ENCODE measurements at places on chromosomes 7 and 10.
A peak's percentile ranks its signal among the peaks of the same experiment; 100 is the strongest.

- no peak for DNase-seq
These were observed 47.2 kb upstream of the MKI67 start for GRCh38 chr10:128173386-128173785.

DNA sequence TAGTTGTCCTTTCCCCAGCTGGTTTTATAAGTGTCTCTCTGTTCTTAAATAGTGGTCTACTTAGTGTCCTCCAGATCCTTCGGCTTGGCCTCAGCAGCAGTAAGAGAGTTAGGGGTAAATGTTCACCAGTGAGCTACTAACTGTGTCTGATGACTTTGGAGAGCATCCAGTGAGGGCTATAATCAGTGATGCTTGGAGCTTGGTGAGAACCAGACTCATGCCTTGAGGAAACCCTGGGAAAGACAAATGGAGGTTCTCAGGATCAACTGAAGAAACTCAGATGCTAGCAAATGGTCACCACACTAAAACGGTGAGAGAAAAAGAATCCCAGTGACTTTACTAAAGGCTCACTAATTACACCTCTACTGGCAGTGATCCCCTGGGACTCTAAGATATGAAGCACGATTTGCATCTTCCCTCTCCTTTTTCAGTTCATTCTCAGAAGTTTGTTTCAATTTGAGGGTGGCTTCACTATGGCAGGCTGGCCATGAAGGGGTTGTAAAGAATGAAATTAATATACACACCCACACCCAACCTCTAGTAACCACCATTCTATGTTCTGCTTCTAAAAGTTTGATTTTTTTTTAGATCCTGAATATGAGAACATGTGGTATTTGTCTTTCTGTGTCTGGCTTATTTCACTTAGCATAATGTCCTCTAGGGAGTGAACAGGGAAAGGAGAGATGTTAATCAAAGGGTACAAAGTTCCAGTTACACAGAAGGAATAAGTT, 177.9 kb downstream of the PDE1C start:
- DNase-seq, result no peak

DNA sequence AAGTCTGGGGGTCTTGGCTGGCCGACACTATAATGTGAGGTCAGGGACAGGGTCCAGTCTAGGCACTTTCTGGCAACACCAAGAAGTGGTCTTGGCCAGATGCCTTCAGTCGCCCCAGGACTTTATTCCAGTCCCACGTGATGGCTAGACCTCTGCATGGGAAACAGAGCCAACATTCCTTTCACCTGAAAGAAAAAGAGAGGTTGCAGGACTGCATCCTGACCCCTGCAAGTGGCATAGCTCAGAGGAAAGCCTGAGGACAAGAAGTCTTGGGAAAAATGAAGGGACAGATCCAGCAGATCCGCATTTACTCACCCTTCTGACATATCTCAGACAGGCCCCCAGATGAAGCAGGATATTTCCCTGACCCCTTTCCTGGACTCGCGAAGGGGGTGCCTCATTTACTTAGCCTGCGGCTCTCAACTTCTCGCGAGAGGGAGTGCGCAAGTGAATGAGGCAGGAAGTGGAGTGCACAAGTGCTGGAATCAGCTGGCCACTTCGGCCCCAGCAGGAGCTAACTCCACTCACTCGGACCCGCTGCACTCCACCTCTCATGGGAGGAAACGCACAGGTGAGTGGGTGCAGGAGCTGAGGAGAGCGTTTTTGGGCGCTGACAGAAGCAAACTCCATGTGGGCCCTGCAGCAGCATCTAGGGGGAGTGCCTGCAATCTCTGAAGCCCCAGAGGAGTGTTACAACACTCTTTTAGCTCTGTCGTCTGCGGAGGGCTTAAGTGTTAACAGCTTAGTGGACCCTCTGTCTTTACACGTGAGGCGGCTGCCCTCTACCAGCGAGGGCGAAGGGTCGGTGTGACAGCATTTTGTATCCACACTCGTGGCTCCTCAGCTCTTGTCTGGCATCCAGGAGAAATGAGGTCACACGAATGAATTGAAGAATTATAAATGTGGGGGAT, 916.2 kb upstream of the GHITM start:
- no peak for DNase-seq

DNA sequence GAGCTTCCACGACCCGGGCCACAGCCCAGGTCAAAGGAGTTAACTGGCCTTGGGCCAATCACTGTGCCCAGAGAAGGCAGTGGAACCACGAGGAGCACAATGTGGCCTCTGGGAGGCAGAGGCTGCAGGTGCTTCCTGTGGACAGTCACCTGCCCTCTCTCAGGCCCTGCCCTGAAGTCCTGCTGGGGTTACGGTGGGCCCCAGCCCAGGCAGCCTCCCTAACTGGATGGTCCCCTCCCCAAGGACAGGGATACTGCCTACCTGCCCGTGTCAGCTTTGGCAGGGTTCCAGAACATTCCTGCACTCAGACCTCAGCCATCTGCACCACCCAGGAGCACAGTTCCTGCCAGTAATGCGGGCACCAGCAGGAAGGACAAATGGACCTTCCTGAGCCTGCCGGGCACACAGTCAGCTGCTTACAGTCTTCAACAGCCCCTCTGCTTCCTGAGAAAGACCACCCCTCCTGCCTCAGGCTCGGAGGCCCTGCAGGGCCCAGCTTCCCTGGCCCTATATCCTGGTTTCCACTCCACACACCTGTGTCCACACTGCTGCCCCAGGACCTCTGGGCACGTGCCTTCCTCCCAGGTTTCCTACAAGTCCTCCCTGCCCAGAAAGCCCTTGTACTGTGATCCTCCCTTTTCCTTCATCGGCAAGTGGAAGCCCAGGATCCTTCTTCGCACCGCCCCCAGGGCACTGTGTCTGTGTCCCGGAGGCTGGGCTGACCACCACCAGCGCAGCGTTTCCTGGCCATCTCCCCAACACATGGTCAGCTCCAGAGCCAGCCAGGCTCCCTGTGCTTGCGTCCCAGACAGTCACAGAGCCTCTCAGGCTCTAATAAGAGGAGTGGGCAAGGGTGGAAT, 23.3 kb downstream of the WDR86 start:
- DNase-seq, result peak; percentile 73
